HCT116 (cell line): ENCODE measurements at places on chromosomes 3 and 15. TPM values are rescaled to one million over a fixed set of nuclear protein-coding genes. Genes with fewer than 3 reads are reported as not detected.

ANKDD1A gene
- total RNA-seq = 8.1 TPM

RAB43 gene
- 13.5 TPM for total RNA-seq

TM6SF1 gene
- total RNA-seq = not detected

EFCAB12 gene
- 0.42 TPM for total RNA-seq

SPATA12 gene
- total RNA-seq = 0.22 TPM

ISY1 gene
- 43.6 TPM for total RNA-seq

PPCDC gene
- 18.0 TPM for total RNA-seq

CHST13 gene
- total RNA-seq = 0.91 TPM

ASB14 gene
- total RNA-seq = not detected

MESP2 gene
- total RNA-seq = 0.20 TPM

GOLGA8N gene
- 2.4 TPM for total RNA-seq

TMEM40 gene
- total RNA-seq = 12.3 TPM

ADAM10 gene
- total RNA-seq = 158 TPM

CGNL1 gene
- total RNA-seq = 2.2 TPM

SECISBP2L gene
- 22.9 TPM for total RNA-seq

ZPLD1 gene
- total RNA-seq = not detected

BCL2A1 gene
- 0.44 TPM for total RNA-seq

ECE2 gene
- not detected for total RNA-seq

FOXL2NB gene
- total RNA-seq = 0.93 TPM

ALDH1A2 gene
- 1.7 TPM for total RNA-seq

ANKRD34C gene
- not detected for total RNA-seq

ARIH1 gene
- total RNA-seq = 209 TPM

MAP2K1 gene
- total RNA-seq = 52.3 TPM

PTX3 gene
- 0.37 TPM for total RNA-seq

GPR149 gene
- not detected for total RNA-seq

ACAN gene
- not detected for total RNA-seq

PAQR5 gene
- total RNA-seq = 34.0 TPM

ADAMTS17 gene
- 4.2 TPM for total RNA-seq

NFKBIZ gene
- 12.2 TPM for total RNA-seq

TMC3 gene
- not detected for total RNA-seq

ACTC1 gene
- not detected for total RNA-seq

OR5K2 gene
- total RNA-seq = not detected

CCR2 gene
- not detected for total RNA-seq

TMIE gene
- 0.74 TPM for total RNA-seq

HES1 gene
- 32.9 TPM for total RNA-seq

GLDN gene
- total RNA-seq = 3.0 TPM

PLCL2 gene
- 2.2 TPM for total RNA-seq

CASR gene
- total RNA-seq = not detected

ESYT3 gene
- 0.05 TPM for total RNA-seq

NANOGP8 gene
- not detected for total RNA-seq

RHOV gene
- total RNA-seq = 6.0 TPM

RASL12 gene
- 0.25 TPM for total RNA-seq

COMMD2 gene
- total RNA-seq = 35.5 TPM

AGTR1 gene
- total RNA-seq = not detected

SLC22A14 gene
- total RNA-seq = 0.22 TPM
